ENCODE measurements at places on chromosomes 2 and 18. TPM values are rescaled to one million over a fixed set of nuclear protein-coding genes. Genes with fewer than 3 reads are reported as not detected.

- H3K27me3 ChIP-seq, result no peaks in the 10 kb centered on the region
- peak overlapping the region; percentile 71 for H3K27ac ChIP-seq
- H3K4me1 ChIP-seq, result peaks cover 52% of the 10 kb centered on the region
- no peak for DNase-seq
- H3K4me3 ChIP-seq, result peak overlapping the region; percentile 76
These were observed 86.4 kb downstream of the NCOA1 start for GRCh38 chr2:24577481-24577880.

DNA sequence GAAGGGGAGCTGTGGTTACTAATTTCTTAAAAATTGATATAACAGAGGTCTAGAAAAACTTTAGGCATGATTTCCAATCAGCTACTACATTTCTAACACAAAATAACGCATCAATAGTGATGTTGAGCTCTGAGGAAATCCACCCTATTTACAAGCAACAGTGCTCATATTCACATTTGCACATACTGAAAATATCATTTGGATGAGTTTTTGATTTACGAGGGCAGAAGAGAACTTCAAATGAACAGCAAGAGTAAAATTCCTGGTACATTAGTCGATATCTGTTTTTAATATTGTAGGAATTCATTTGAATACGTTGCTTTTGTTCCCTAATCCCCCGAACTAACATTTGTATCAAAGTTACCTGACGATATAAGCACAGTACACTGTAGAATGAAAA is 761.0 kb upstream of the POU3F3 start:
- H3K36me3 ChIP-seq, result no peaks in the 10 kb centered on the region
- H3K27ac ChIP-seq, result no peak overlapping the region
- H3K27me3 ChIP-seq, result no peaks in the 10 kb centered on the region
- no peaks in the 10 kb centered on the region for H3K4me1 ChIP-seq
- H3K4me3 ChIP-seq, result no peak overlapping the region

DNA sequence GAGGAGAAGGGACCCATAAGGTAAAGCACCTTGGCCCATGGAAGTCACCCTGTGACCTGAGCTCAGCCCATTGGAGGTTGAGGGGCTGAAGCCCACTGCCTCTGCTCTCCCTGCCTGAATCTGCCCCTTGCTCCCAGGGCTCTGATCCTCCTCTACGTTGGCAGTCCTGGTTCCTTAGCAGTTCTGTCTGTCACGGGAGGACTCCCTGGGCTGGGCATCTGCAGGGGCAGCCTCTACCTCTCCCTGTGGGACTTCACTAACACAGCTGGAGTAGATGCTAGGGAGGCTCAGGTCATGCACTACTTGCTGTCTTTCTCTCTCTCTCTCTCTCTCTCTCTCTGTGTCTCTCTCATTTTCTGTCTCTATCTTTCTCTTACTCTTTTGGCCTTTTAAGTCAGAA is 8.7 kb downstream of the GYPC start:
- peaks cover 79% of the 10 kb centered on the region for H3K4me1 ChIP-seq
- no peak for DNase-seq
- peaks cover 11% of the 10 kb centered on the region for H3K36me3 ChIP-seq

DNA sequence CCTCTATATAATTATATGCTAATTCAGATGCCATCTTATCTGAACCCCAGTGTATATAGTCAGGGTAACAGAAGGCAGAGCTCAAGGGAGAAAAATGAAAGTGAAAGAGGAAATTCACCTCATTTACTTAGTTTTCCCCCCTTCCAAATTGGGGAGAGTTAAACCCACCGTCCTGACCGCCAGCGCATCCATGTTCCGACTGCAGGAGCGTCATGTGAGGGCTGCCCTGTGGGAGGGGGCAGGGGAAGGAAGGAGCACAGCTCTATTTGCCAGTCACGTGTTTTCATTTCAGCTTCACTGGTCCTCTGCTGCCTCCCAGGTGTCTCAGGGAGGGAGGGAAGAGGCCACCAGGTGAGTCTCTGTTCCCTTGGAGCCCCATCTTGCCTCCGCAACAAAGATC is 13.2 kb downstream of the CNNM4 start:
- H3K36me3 ChIP-seq, result no peaks in the 10 kb centered on the region
- H3K4me3 ChIP-seq, result peak overlapping the region; percentile 91
- H3K27me3 ChIP-seq, result no peaks in the 10 kb centered on the region
- peaks cover 23% of the 10 kb centered on the region for H3K4me1 ChIP-seq
- peak overlapping the region; percentile 95 for H3K27ac ChIP-seq
- peak; percentile 28 for DNase-seq

DNA sequence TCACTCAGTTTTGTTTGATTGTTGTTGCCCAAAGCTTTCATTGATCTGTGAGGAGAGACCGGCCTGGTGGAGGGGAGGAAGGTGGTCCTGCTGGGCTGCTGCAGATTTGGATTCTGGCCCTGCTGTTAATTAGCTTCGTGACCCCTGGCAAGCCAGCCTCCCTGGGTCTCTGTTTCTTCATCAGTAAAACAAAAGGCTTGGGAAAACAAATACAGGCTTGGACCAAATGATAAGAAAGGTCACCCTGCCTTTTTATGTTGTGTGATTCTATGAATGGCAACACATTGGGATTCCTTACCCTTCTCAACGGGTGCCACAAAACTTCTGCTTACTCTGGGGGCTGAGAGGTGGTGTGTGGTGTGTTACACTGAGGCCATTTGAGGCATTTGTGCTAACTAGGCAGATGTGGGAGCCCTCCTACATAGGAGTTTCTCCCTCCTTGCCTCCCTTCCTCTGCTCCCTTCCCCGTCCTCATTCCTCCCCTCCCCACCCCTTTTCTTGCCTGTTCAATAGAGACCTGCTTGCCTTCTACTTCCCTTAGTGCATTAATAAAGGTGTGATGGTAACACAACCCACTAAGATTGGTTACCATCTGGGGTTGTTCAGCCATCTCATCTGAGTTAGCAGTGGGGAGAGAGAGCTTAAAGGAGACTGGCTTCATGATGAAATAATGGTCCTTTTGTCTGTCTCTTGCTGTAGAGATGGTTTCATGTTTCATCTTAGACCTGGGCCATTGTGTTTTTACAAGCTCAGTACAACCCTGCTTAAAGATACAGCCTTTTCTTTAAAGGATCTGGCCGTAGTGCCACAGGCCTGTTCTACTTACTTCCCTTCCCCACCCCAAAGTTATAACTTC is 96.2 kb downstream of the TANC1 start:
- peaks cover 3% of the 10 kb centered on the region for H3K36me3 ChIP-seq
- no peak overlapping the region for H3K4me3 ChIP-seq
- peak overlapping the region; percentile 19 for H3K27ac ChIP-seq
- no peaks in the 10 kb centered on the region for H3K27me3 ChIP-seq

DNA sequence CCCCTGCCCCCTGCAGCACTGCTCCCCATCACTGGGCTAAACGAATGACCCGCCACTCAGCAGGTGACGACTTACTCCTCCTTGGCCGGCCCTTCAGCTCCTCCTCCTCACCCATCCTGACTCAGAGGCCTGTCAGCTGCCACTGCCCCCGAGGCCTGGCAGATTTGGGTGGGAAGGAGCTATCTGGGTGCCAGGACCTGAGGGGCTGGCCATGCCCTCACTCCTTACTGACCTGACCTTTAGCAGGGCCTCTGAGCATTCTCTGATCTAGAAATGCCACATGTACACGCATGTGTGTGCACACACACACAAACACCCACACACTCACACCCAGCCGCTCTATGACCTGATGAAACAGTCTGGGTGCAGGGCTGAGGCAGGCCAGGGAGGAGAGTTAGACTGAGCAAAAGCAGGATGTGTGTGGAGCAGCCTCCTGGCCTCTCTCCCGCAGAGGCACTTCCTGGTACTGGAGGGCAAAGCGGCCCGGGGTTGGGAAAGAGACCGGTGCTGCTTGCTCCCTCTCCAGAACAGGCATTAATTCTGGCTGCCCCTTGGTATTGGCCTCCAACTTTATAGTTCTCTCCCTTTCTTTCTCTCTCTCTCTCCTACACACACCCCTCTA is 68.0 kb downstream of the ZFP36L2 start:
- DNase-seq, result no peak
- peaks cover 43% of the 10 kb centered on the region for H3K4me1 ChIP-seq
- H3K4me3 ChIP-seq, result peak overlapping the region; percentile 92
- peak overlapping the region; percentile 99 for H3K27ac ChIP-seq
- H3K36me3 ChIP-seq, result peaks cover 2% of the 10 kb centered on the region

DNA sequence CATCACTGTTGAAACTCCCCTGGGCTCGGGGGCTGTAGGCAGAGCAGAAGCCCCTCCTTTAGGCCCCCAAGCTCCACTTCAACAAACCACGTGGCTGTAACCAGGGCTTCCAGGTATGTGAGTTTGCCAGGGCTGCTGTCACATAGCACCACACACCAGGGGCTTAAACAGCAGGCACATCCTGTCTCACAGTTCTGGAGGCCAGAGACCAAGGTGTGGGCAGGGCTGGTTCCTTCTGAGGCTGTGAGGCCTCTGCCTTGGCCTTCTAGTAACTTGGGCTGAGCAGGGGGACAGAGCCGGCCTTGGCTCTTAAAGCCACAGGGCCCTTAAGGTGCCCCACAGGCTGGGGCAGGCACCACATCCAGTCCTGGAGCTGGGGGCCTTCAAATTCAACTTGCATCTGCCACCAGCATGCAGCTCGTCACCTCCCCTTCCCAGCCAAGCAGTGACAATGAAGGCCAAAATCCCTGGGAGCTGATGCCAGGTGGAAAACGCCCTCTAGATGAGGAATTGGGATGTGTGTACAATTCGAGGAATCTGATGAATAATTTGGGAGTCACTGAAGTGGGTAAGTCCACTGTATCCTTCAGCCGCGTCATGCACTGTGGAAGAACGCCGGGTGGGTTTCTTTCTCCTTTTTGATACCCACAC is 104.2 kb upstream of the ODC1 start:
- DNase-seq, result no peak
- H3K27me3 ChIP-seq, result peaks cover 33% of the 10 kb centered on the region
- H3K4me1 ChIP-seq, result peaks cover 4% of the 10 kb centered on the region
- no peaks in the 10 kb centered on the region for H3K36me3 ChIP-seq
- no peak overlapping the region for H3K27ac ChIP-seq

DNA sequence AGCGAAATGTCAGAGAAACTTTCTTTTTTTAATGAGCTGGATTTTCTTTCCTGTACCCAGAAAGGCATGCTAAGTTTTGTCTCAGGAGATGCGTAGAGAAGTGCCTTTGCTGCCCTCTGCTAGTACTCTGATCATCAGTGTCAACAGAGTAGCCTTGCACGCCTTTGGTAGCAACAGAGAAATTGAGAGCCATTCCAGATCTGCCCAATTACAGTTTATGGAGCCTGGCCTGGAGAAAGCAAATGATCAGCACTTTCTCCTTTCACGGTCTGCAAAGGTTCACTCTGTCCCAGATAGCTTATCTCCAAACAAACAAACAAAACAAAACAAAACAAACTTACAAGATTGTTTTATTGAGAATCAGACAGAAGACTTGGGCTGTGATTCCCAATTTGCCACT is 792.8 kb upstream of the PIK3C3 start:
- H3K36me3 ChIP-seq, result no peaks in the 10 kb centered on the region
- no peak for DNase-seq

- no peaks in the 10 kb centered on the region for H3K36me3 ChIP-seq
- no peaks in the 10 kb centered on the region for H3K27me3 ChIP-seq
- no peak for DNase-seq
These were observed 13.7 kb downstream of the LDLRAD4 start for GRCh38 chr18:13232086-13232917.

GRCh38 chr2:213787869-213788268 is 503.6 kb downstream of the SPAG16 start:
- H3K27me3 ChIP-seq, result no peaks in the 10 kb centered on the region
- no peak overlapping the region for H3K4me3 ChIP-seq
- no peaks in the 10 kb centered on the region for H3K4me1 ChIP-seq
- no peaks in the 10 kb centered on the region for H3K36me3 ChIP-seq
- no peak for DNase-seq
- no peak overlapping the region for H3K27ac ChIP-seq

DNA sequence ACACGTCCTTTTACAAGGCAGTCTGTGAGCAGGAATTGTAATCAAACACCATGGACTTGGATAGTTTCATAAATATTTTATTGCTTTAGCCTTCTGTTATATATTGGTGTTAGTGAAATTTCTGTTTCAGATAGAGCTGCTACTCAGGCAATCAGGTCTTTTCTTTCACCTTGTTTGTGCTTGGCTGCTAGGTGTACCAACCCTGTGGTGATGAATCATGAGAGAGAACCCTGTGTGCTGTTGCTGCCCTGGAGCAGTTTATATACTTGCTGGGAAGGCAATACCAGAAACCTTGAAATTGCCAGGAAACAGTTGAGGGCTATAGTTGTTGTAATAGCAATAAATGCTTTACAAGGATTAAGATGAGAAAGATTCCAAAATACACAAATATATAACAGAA is 84.5 kb downstream of the FSHR start:
- no peaks in the 10 kb centered on the region for H3K36me3 ChIP-seq
- H3K4me3 ChIP-seq, result no peak overlapping the region
- no peak for DNase-seq

DNA sequence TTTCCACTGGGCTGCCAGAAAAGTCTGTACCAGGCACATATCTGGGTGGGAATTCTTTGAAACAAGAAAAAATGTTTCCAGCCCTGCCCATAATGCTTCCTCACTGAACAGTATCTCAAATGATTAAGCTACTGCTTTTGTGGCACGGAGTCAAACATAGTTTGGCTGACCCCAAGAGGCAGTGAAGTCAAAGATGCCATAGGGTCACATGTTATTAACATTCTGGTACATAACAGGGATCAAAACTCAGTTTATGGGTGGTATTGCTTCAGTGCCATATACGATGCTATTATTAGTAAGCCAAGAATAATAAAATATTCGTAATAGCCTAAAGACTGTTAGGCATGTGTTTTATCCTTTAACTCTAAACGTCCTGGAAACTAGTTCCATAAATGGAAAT is 112.4 kb downstream of the FEZ2 start:
- no peak overlapping the region for H3K4me3 ChIP-seq
- no peaks in the 10 kb centered on the region for H3K4me1 ChIP-seq
- no peak for DNase-seq

- H3K4me3 ChIP-seq, result peak overlapping the region; percentile 89
- H3K36me3 ChIP-seq, result no peaks in the 10 kb centered on the region
- peak overlapping the region; percentile 96 for H3K27ac ChIP-seq
- no peak for DNase-seq
- peaks cover 48% of the 10 kb centered on the region for H3K4me1 ChIP-seq
- no peaks in the 10 kb centered on the region for H3K27me3 ChIP-seq
These were observed 124.3 kb upstream of the SLC39A10 start for GRCh38 chr2:195532628-195533271.

DNA sequence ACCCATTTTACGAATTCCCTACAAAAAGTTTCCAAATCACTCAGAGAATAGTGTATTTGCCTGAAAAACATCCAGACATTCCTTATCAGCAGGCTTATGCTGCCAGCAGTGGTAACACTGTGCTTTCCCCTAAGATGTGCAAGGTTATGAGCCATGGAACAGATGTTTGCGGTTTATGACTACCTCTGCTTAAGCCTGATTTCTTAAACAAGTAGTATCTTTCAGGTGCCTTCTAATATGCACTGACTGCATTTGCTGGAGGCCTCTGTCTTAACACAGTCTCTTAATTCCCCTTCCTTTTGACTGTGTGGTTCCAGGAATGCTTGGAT is 54.8 kb downstream of the CDC42EP3 start:
- H3K36me3 ChIP-seq, result peaks cover 2% of the 10 kb centered on the region
- peaks cover 55% of the 10 kb centered on the region for H3K4me1 ChIP-seq
- H3K4me3 ChIP-seq, result peak overlapping the region; percentile 76
- H3K27ac ChIP-seq, result peak overlapping the region; percentile 95
- no peaks in the 10 kb centered on the region for H3K27me3 ChIP-seq

The SLC30A3 gene
- total RNA-seq, result 0.13 TPM

The LRRTM1 gene
- not detected for total RNA-seq

The KIAA2012 gene
- total RNA-seq, result not detected

The CCNT2 gene
- total RNA-seq, result 80.5 TPM
